ENCODE measurements at places on chromosomes 11 and 22.

DNA sequence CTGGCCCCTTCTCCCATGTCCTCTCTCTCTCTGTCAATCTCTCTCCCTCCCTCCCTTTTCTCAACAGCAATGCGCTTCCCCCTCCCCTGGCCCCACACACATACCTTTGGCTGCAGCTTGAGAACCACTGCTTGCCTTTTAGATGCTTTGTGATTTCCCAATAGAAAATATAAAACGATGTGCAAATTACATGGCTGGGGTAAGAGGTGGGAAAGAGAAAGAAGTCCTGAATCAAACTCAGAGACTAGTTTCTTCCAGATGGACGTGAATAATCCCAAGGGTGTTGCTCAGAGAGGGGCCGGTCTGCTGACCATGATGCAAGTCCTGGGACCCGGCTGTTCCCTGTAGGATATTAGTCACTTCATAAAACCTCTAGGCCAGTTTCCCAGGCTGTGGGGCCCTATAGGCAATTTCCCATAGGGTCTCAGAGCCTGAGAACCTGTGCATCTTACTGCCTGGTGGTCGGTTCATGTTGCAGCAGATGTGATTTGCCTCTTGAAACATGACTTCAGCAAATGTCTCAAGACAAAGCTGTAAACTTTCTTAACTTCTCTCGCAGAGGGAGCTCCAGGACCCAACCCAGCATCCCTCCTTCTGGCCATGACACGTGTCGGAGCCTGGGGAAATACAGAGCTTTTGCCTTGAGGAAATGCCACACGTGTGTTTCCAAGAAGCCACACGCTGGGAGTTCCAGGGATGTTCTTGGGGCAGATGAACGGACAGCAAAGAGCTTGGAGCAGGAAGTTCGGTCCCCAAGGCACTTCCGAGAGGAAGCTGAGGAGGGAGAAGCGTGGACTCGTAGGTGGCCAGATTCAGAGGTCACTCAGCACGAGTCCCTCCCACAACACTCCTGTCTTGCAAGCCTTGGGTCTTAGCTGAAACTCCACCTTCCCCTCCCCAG, 34.5 kb upstream of the ETS1 start:
- no peak for DNase-seq

DNA sequence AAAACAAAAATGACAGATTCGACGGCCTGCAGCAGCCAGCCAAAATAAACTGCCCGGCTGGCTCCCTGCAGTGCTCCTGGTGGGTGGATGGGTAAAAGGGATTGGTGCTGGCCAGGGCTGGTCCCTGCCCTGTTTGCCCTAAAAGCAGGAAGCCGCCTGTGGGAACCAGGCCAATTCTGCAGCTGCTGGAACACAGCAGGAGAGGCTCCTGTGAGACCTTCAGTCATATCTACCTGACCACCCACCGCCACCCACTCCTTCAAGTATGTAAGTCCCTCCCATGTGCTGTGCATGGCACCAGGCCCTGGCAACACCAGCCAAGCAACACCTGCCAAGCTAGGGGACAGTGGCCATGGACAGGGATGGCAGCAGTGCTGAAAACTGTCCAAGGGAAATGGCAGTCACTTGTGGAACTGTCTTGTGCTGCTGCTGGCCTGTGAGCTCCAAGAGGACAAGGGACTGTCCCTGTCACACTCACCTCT, 48.7 kb upstream of the ARFGAP3 start:
- DNase-seq: no peak

- DNase-seq: no peak
These were observed 339.3 kb upstream of the SYN3 start for GRCh38 chr22:33397381-33397907.

GRCh38 chr11:108588287-108588686, 5.3 kb downstream of the EXPH5 start:
- no peak for DNase-seq

GRCh38 chr11:116062129-116062489, 557.9 kb upstream of the CADM1 start:
- no peak for DNase-seq

- no peak for DNase-seq
These were observed 16.6 kb downstream of the ARAP1 start for GRCh38 chr11:72735495-72736027.

Data from D721Med (cell line).